ENCODE measurements at places on chromosomes 5 and 9.

DNA sequence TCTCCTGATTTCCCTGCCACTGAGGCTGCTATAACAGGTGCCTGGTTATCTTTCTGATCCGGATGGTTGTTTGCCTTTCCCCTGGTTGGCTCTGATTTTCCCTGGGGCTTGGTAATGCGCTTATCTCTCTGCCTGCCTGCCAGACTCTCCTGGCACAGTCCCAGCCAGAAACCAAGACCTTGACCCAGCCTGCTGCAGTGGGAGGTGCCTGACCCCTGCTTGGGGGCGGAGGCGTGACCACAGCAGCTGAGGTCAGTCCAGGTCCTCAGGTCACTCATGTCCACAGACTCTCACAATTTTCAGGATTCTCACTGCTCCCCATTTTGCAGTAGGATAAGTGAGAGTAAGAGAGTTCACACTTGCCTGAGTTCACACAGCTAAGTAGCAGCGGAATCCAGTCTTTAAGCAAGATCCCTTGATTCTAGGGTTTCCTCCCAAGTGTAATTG, 24.4 kb upstream of the SYNPO start:
- DNase-seq, result no peak

DNA sequence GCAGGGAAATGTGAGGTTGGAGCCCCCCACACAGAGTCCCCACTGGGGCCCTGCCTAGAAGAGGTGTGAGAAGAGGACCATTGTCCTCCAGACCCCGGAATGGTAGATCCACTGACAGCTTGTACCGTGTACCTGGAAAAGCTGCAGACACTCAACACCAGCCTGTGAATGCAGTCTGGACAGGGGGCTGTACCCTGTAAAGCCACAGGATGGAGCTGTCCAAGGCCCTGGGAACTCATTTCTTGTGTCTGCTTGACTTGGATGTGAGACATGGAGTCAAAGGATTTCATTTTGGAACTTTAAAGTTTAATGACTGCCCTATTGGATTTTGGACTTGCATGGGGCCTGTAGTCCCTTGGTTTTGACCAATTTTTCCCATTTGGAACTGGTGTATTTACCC, 535.0 kb upstream of the MEF2C start:
- DNase-seq, result no peak

DNA sequence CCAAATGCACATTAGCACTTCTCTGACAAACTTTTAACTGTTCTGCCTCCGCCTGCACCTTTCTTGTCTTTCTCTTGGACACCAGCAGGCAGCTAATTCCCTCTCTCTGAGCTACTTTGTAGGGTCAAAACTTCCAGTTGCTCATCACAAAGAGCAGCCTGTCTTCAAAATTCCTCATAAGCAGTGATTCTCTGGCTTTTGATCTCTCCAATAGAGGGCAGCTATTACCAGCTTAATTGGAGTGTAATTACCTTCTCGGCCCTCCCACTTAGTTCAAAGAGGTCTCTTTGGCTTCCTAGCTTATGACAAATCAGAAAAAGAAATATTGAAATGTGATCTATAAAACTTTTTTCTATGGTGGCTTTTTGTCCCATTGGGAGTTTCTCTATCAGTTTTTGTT, 43.6 kb upstream of the RAD23B start:
- DNase-seq, result no peak

DNA sequence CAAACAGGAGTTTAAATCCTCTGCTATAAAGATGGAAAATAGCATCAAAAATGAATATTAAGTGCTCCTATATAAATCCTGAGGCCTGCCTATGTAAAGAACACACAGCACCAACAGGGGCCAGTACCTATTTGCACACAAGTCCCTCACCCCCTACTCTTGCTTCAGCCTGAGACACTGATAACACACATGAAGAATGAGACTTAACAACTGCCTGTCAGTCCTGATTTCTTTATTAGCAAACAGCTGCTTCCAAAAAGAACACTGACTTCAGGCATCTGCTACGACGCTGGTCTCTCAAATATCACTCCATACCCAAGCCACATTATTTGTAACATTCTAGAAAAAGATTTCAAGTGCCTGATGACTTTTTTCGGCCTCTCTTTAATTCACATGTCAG, 55.5 kb downstream of the MYO10 start:
- DNase-seq, result no peak

DNA sequence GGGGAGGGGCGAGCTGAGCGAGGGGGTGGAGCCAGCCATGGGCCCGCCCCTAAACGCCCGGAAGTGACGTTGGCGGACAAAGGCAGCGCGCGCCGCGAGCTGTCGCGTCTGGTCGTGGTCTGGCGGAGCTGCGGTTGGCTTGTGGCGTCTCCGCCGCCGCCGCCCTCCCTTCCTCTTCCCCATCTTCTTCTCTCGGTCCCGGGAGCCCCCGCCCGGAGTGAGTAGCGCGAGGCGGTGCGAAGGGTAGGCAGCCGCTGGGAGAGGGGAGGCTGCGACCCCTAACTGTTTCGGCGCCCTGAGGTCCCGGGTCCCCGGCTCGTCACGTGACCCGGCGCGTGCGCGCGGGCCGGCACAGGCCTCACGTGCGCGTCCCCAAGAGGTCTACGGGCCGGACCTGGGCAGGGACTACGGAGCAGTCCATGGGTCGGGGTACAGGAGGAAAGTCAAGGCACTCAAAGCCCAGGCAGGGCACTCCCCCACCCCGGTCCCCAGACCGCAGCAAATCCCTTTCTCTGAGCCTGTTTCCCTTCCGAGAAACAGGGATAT, at the start of gene NTMT1:
TSS of gene NTMT1 (plus strand) at position 85 of the 546 bp plus-strand sequence. CDS start 6,541 bp downstream, outside the sequence.
- peak; percentile 85 for DNase-seq

GRCh38 chr5:154895606-154896561, 37.5 kb downstream of the CNOT8 start:
- DNase-seq, result no peak

DNA sequence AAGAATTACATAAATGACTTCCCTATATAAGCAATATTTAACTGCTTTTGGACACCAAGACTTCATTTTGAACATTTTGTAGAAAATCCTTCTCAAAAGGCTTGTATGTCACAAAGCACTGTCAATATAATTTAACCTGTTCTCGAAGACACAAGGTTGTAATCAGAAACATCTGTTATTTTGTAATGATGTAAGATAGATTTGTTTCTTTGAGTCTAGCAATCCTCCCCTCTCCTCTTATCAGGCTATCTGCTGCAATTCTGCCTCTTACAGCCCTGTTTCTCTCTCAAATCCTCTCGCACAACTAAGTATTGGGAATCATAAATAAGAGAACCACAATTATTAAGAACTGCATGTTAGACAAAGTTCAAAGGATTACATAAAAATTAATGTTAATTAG, 18.6 kb upstream of the TARS1 start:
- no peak for DNase-seq

GRCh38 chr9:4678679-4679267, 596 bp upstream of the CDC37L1 start:
- DNase-seq, result no peak

DNA sequence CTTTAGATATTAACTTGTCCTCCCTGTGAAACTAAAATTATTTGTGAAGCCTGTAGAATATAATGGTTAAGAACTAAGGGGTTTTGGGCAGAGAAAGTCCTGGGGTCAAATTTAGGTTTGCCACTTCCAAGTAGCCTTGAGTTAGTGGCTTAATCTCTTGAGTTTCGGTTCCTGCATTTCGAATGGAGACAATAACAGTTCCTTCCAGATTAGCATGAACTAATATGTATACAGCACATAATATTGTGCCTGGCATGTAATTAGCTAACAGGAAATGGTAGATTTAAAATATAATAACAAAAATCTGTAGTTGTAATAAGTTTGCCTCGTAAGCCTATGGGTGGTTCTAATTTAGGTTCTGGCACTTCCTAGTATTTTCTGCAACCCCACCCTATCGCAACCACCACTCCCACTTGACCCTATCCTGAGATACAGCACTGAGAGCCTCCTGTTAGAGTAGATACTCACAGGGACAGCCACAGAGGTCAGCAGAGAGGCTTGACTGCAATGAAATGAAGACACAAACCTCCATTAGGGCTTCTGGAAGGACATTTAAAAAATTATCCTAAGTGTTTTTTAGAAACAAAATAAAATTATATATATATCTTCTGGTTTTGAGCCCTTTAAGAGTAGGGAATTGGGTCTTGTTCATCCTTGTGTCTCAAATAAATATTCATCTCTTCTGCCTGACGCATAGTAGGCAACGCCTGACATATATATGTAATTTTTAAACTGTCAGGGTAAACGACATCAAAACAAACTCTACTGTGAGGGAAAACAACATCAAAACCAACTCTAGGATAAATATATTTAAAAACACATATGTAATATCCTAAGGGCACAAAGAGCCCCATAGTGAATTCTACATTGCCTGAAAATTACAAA, 8.5 kb downstream of the SPINK9 start:
- DNase-seq, result no peak

DNA sequence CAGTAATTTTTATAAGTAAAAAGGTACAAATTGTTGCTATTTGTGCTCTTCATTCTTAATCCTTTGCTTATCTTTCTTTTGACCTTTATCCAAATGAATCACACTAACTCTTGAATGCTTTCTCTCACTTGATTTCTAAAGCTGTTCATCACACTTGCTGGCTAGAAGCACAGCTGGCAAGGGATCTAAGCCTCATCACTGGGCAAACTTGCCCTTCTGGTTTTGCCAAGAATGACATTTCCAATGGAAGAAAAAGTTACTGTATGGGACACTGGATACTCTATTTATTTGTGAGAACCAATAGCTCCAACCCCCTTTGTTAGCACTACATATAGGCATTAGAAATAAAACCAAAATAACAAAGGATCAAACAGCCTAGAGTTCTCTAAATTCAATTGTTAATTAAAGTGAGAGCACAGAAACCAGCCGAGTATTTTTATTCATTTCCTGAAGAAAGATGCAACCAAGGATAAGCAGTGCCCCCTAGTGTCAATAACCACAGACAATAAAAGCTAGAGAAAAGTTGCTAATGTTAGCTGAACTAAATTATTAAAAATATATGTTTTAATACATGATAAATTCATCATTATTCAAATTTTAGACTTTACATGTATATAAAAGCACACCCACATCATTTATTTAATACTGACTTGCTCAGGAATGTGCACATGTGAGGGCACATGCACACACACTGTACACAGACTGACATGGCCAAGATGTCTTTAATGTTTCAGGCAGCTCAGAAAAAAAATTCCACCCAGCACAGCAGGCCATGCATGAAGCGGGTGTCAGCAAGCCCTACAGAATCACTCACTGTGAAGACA, 59.8 kb upstream of the POU5F2 start:
- no peak for DNase-seq

DNA sequence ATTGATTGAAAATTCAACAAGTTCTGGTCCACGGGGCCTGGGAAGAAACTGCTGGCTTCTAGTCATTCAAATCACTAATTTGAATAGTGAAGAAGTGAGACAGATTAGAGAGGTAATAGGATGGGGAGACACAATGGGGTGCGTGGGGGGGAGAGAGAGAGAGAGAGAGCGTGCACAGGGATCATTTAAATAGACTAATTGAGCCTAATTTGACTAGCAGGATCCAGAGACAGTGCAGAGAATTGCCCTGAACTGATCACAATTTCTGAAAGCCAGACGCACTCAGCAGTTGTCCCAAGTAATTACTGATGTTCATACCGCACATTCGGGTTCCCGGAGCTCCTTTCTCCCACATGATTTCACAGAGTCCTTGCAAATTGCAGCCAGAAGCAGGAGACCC, 50.3 kb upstream of the C5orf58 start:
- no peak for DNase-seq

DNA sequence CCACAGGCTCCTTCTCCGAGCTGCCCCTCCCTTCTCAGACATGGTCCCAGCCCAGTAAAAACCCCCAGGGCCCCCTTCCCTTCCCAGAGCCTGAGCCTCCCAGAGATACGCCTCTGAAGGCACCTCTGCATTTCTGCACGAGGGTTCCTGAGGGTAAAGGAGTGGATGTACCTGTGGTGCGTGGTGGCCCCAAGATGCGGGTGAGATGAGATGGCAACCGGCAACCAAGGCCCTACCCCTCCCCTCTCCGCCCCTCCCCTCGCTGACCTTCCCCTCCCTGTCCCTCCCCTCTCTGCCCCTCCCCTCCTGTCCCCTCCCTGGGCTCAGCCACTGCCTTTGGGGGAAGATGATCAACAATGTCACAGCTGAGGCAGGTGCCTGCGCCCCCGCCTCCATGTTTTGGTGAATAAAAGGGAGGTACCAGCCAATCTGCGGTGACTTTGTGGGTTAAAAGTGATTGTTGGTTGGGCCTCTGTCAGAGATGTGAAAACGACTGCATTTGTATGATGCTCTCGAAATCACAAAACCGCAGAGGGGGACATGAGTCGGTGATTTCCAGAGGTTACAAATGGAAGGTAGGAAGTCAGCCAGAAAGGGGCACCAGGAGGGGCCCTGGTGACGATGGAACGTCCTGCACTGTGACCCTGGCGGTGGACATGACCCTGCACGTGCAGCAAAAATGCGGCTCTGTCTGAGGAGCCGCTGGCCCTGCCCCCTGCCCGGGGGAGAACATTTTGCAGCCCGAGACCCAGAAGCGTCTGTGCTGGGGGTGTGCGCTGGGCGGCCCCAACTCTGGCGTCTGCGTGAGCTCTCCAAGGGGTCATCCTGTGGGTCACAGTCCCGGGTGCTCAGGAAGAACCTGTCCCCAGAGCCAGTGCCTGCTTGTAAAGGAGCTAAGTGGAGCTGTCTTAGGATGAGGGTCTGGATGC, 3.7 kb downstream of the LCN9 start:
- DNase-seq, result no peak

DNA sequence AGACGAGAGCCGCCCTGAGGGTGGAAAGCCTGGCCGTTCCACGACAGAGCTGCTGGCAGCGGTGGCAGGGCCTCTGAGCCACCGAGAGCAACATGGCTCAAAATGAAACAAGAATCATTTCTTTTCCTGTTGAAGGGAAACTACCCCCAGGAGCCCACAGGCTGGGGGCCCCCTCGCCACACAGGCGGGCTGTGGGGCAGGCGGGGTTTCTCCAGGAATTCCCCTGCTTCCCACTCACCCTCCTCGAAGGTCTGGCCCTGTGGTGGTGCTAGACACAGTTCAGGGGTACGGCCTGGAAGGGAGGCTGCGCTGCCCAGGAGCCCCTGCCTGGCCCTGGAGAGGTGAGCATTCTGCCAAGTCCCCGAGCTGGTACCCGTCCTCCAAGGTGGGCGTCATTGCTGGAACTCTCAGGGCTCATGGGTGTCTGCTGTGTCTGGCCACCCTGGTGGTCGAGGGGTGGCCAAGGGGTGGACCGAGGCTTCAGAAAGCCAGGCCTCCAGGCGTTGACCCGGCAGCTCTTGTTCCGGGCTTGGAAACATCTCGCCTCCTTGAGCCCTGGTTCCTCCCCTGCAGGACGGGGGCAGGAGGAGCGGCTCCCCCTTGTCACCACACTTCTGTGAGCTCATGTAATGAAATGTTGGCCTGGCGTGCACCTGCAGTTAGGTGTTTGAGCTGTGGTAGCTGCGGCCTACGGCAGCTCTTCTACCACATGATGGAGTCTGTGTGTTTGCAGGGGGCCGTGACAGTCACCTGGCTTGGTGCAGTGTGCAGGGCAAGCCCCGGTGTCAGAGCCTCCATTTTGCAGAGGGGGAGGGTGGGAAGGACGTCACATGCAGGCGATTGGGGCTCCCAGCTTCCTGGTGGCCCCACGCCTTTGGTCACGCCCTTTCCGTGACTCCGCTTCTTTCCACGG, 65.3 kb downstream of the RXRA start:
- peak; percentile 85 for DNase-seq

DNA sequence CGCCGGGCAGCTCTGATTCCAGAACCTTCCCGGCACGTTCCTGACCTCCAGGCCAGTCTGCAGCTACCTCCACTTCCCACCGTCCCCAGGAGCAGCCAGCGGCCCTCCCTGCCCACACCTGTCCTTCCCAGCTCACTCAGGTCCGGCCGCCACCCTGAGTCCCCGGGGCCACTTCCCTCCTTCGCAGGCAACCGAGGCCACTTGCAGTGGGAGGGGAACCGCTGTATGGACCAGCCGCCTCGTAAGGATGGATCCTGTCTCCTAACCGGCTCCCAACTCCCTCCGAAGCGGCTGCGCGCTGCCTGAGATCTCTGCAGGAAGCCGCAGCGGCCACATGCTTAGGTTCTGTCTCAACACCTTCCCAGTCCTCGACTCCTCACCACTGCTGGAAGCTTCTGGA, 7.5 kb downstream of the TMEM250 start:
- no peak for DNase-seq
